ENCODE measurements at places on chromosomes 5 and 9.

DNA sequence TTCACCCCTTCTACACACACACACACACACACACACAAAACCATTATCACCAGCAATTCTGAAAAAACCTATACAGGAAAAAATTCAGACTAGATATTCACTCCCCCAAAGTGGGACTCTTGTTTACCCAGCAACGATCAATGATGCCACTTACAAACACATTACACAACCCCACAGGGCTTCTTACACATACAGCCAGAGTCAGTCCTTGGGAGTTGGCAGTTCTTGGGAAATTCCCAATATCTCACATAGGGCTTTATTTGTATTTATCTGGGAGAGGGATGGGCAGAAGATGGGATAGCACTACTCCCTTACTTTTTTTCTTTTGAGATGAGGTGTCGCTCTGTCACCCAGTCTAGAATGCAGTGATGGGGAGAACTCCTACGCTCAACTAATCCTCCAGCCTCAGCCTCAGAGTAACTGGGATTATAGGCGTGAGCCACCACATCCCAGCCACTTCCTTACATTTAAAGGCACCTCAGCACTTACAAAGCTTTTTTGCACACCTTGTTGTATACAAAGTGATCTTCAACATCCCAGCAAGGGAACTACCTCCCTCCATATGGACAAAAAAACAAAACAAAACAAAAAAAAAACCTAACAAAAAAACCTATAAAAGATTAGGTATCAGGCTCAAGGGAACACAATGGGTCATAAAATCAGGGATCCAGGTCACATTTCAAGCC lies 168.4 kb downstream of the TSSK1B start:
- no peak for DNase-seq

- no peak for DNase-seq
Observed at GRCh38 chr5:18078157-18078556, 443.9 kb downstream of the TAF11L14 start.

- no peak for DNase-seq
Observed at GRCh38 chr5:54438620-54439389, 16.7 kb upstream of the HSPB3 start.

DNA sequence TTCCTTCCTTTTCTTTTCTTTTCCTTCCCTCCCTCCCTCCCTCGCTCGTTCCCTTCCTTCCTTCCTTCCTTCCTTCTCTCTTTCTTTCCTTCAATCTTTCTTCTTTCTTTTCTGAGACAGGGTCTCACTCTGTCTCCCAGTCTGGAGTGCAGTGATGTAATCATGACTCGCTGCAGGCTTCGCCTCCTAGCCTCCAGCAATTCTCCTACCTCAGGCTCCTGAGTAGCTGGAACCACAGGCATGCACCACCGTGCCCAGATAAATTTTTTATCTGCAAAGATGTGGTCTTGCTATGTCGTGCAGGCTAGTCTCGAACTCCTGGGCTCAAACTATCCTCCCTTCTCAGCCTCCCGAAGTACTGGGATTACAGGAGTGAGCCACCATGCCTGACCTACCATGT lies 81.4 kb downstream of the SPATA31C2 start:
- no peak for DNase-seq

DNA sequence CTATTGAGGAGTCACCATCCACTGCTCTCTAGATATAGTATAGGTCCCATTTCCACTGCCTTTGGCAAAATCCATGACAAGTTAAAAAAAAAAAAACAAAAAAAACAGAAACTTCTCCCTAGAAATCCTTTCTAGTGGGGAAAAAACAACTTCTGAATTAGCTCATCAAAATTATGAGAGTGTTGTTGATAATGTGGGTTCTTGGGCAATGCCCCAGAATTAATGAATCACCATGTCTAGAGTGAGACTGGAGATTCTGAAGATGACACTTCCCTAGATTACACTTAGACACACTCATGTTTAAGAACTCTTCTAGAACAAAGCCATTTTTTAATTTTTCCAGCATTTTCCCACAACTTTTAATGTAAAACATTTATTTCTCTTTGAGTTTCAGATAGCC lies 728.0 kb upstream of the C9orf72 start:
- no peak for DNase-seq

DNA sequence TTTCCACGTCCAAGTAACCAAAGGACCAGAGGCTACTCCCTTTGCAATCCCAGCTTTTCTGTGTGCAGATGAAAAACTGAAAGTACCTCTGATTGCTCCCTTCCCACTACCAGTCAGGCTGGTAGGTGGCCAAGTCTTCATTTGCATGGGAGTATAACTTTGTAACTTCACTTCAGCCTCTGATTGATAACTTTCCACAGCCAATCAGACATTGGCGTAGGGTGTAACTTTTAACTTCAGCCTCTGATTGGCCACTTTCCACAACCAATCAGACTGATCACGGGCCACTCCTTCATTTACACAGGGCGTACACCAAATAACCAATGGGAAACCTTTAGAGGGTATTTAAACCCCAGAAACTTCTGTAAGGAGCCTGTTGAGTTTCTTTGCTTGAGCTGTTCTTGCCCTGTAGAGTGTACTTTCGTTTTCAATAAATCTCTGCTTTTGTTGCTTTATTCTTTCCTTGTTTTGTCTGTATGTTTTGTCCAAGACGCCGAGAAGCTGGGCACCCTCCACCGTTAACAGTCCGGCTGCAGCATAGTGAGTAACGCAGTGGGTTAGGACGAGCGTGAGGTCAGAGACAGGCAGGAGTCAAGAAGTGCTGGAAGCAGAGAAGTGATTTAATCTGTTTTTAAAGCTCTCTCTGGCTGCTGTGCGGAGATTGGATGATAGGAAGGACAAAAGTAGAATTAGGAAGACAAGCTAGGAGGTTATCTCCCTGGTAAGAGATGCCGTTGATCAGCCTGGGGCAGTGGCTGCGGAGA lies 3.5 kb upstream of the EXOSC2 start:
- DNase-seq: no peak

DNA sequence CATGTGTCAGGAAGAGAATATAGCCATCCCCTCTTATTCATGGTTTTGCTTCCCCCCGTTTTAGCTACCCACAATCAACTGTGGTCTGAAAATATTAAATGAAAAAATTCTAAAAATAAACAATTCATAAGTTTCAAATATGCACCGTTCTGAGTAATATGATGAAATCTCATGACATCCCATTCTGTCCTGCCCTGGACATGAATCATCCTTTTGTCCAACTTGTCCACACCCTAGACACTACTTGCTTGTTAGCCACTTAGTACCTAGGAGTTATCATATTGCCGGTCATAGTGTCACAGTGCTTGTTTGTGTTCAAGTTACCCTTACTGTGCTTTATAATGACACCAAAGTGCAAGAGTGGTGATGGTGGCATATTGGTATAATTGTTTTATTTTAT lies 113.5 kb downstream of the CAAP1 start:
- no peak for DNase-seq

DNA sequence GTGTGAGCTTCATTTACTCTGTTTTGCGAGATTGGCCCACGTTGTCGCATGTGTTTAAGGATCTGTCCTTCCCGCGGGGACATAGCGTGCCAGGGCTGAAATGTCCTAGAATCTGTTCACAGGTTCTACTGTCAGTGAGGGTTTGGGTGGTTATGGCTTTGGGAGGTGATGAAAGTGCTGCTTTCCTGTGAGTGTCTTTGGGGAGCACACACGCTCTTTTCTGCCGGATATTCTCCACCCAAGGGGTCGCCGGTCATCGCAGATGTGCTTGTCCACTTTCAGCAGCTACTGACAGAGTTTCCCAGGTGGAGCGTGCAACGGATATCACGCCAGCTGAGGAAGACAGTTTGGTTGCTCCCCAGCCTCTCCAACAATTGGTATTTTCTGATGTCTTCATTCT lies 32.1 kb downstream of the PROP1 start:
- no peak for DNase-seq

- DNase-seq: no peak
Observed at GRCh38 chr5:99866740-99867139, 668.4 kb upstream of the FAM174A start.

DNA sequence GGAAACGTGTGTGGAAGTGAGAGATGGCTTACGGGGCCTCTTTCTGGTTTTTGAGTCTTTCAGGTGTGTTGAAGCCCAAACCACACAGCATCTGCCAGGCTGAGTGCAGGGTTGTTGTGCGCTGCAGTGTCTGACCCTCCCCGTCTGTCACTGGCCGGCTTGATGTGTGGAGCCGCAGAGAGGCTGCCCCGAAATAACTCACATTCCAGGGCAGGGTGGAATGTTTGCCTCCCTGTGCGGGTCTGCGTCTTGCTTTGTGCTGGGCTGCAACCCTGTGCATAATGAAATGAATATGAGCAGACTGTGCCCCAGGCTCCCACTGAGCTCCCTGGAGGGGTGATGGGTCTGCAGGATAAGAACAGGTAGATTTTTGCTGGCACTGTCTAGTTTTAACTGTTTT lies 9.9 kb upstream of the PLEKHG4B start:
- DNase-seq: no peak

GRCh38 chr5:9380109-9380508 lies 165.8 kb downstream of the SEMA5A start:
- DNase-seq: no peak

DNA sequence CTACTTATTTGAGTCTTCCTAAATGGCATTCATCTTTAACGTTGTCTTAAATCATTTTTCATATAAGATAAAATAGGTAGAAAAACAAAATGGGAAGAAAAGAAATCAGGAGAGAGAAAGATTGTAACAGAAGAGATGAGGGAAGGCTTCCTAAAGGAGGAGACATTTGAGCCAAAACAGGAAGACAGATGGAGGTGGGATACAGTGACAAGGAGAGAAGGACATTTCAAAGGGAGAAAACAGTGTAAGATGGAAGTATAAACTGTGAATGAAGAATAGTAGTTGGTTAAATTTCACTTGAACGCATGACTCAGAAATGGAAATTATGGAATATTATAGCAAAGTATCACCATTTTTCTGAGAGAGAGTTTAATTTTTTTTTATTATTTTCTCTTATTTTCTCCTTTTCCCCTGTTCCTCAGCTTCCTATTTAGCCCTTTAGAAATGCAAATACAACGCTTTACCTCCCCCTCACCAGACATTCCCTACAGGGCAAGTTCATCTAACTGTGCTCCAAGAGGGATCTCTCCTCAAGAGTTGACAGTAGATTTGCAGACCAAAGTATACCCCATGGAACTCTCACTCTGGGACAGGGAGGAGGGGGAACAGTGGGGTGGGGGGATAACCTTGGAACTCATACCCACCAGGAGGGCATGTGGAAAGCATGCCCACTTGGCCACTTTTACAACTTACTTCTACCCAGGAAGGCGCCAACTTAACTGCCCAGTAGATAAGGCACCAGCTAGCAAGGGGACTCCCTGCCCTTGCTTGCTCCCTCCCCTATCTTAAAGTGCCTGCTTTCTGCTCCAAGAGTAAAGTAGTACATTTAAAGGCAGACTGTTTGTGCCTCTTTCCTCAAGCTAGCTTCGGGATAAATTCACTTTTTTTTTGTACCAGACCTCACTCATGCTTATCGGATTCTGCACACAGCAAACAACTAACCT lies 304.7 kb upstream of the POU5F2 start:
- DNase-seq: no peak

DNA sequence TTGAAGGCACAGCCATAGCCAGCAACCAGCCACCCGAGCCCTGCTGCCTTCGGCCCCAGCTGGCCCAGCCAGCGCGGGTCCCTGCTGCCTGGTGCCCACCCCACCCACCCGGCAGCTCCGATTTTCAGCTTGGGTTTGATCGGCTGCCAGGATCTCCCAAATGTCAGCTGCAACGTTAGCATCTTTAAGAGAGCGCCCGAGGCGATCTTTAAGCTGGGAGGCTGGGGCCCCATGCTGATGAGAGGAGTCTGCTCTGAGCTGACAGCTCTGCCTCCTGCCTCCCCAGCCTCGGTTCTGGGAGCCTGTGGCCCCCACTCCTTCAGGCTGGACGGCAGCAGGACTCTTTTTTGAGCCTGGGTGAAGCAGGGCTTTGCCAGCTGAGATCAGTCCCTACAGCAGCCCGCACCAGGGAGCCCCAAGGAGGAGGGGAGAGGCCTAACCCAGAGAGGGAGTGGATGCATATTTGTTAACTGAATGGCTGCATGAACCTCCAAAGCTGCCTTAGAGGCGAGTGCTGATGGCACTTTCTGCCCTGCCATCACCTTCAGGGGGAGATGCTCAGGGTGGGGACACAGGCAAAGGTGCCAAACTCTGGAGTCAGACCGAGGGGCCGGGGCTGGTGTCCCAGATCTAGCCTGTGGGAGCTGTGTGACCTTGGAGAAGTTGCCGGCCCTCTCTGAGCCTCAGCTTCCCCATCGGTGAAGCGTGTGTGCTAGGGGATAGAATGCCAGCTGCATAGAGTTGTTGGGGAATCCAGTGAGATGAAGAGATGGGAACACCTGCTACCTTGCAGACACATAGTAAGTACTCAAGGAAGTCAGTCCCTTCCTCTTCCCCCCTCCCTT lies 165.5 kb downstream of the C9orf50 start:
- DNase-seq: no peak

- no peak for DNase-seq
Observed at GRCh38 chr5:119583684-119584083, 45.7 kb upstream of the FAM170A start.

DNA sequence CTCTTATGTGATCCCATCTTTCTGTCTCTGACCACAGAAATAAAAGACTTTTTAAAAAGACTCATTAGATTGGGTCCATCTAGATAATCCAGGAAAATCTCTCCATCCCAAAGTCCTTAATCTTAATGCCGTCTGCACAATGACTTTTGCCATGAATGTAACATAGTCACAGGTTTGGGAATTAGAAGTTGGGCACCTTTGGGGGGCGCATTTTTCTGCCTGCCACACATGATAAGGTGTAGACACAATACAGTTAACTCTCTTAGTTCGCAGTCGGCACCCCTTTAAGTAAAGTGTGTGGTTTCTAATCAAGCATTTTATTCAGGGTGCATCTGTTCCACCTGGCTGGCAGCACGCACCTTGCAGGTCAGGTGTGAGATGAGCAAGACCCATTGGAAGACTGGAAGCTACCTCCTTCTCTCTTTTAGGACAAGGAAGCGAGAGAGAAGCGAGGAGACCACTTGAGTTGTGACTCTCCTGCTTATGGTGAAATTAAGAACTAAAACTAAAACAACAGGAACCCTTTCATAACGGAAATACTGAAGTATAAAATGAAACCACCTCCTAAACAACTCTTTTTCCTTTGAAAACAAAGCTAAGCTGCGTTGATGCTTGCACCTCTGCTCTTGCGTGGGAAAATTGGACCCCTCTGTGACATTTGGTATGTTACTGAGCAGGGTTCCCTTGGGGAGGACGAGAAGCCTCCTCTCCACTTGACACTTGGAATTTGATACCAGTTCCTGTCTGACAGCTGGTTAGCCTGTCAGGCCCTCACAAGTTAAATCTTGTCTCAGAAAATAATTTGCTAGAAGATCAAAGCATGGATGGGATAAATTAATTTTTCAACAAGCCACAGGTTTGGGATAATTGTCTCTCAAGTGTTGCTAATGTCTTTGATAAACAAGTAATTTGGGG lies 304.6 kb upstream of the DMRT1 start:
- no peak for DNase-seq

DNA sequence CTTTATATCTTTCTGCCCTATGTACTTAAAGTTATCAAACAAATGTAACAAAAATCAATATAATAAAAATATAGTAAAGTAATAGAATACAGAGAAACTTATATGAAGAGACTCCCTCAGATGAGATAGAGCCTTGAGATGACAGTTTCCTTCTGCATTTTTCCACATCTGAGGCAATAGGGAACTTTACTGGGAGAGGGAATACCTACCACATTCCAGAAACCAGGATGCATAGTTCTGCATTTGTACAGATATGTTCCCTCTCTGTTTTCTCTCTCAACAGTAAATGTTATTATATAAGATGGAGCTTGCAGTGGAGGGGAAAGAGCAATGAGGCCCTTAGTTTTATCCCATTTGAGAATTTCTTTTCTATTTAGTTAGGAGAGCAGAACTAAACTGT lies 109.6 kb upstream of the KCNN2 start:
- DNase-seq: no peak

GRCh38 chr9:23526806-23527205 lies 299.2 kb downstream of the ELAVL2 start:
- DNase-seq: no peak

GRCh38 chr5:128736553-128736952 lies 198.5 kb upstream of the FBN2 start:
- DNase-seq: no peak

All from effector memory CD8-positive, alpha-beta T cell (primary cell).